ENCODE measurements at places on chromosomes 16 and 17.

- DNase-seq, result no peak
Measured at GRCh38 chr16:76502063-76502462, 224.9 kb downstream of the CNTNAP4 start.

DNA sequence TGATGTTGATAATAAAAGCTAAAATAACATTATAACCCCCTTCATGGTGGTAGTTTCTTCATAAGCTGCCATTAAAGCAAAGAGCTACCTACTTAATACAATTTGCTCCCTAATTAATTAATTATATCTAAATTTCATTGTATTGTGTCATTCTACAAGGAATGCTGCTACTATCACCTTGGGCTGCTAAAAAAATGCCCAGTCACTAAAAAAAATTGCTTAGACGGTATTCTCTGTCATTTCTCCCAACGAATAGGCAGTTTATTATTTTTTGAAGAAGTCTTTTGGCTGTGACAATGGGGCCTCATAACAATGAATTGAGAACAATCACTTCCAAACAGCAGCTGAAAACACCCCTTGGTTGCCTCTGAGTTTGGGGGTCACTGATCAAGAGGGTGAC lies 59.5 kb downstream of the XYLT1 start:
- no peak for DNase-seq

DNA sequence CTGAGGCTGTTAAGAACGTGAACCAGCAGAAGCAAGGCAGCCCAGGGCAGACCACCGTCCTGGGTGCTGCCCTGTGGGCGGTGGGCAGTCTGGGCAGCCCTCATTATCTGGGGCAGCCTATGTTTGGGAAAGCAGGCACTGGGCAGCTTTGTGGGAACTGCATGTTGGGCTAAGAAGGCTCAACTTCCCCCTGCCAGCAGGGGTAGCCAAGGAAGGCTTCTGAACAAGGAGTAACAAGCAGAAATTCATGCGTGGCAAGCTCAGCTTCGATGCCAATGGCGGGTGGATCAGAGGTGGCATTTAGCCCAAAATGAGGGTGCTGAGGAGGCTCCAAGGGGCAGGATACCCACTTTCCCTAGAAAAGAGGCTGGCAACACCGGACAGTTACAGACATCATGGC lies 42.7 kb upstream of the METRNL start:
- DNase-seq, result no peak

DNA sequence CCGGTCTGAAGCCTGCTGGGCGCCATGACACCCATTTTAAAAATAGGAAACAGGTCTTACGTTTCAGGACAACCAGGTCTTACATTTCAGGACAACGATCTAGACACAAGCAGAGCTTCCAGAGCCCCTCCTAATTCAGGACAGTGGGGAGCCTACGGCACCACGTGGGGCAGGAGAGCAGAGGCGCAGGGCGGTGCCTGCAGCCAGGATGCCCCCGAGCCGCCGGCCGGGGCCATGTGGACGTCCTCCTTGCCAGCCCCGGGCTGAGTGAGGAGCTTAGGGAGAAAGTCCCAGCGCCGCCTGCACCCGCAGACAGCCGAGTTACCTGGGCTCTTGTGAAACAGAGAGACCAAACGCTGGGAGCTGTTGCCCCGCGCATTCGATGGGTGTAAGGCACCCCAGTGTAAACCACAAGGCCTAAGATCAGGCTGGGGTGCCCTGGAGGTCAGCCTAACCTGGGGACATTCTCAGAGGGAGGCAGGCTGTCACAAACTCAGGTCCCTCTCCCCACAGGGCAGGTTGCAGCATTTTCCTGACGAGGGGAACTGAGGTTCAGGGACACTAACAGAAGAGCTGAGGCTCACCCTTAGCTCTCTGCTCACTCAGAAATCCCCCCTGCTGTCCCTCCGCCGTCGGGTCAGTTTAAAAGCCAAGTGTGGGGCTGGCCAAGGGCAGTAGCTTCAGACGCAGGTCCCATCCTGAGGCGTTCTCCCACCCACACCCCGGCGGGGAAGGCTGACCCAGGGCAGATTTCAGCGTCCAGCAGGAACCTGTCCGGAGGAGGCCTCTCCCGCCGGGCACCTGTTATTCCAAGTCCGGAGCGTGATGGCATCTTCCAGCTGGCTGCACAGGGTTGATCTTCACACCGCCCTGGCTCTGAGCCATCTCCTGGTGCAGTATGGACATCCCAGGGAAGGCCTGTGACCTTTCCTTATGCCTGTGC lies 1.8 kb upstream of the NOTUM start:
- DNase-seq, result no peak

GRCh38 chr16:52068447-52069074 lies 478.4 kb downstream of the TOX3 start:
- DNase-seq, result no peak

GRCh38 chr16:84459941-84460405 lies 44.5 kb downstream of the MEAK7 start:
- no peak for DNase-seq

- DNase-seq, result no peak
Measured at GRCh38 chr16:31842864-31843263, 30.7 kb upstream of the ZNF267 start.

- no peak for DNase-seq
Measured at GRCh38 chr16:56600398-56600999, 7.9 kb upstream of the MT2A start.

Data from thoracic aorta (tissue), 2 donors.